Skin of body (tissue), 3 donors: ENCODE measurements at places on chromosomes 16 and 17. TPM values are rescaled to one million over a fixed set of nuclear protein-coding genes. Genes with fewer than 3 reads are reported as not detected.

Gene INO80E
- 22.3 TPM for total RNA-seq

GRCh38 chr16:88118376-88118775, 167.1 kb downstream of the BANP start:
- DNase-seq: no peak

DNA sequence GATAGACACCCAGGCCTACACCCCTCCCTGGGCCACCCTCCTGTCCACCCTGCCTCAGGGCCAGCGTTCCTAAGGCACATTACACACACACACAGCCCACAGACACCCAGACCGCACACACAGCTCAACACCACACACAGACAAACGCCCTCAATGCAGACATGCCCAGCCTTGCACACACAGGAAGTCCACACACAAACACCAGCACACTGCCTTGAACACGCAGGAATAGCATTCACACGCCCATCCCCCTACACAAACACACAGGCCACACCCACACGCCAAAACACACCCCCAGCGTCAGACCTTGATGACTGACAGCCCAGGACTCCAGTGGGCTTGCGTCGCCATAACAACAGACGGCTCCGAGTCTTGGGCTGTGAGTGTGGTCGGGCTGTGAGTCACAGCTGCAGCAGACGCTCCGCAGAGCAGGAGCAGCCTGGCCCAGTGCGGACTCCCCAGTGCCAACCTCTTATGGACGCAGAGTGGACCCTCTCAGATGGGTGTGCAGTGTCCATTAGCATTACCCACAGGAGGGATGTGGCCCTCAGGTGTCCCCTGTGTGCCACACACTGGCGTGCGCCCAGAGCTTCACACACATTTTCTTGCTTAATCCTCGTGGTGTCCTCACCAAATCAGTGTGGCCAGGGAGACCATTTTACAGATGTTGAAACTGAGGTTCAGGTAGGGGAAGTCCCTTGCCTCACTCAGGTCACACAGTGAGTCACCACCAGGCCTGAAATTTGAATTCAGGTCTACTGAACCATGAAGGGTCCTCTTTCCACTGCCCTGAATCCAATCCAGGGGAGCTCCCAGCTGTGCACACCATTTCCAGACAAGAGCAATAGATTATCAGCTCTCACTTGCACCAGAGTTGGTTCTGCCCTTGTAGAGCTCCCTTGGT, 17.8 kb upstream of the RAI1 start:
- DNase-seq: peak; percentile 54

DNA sequence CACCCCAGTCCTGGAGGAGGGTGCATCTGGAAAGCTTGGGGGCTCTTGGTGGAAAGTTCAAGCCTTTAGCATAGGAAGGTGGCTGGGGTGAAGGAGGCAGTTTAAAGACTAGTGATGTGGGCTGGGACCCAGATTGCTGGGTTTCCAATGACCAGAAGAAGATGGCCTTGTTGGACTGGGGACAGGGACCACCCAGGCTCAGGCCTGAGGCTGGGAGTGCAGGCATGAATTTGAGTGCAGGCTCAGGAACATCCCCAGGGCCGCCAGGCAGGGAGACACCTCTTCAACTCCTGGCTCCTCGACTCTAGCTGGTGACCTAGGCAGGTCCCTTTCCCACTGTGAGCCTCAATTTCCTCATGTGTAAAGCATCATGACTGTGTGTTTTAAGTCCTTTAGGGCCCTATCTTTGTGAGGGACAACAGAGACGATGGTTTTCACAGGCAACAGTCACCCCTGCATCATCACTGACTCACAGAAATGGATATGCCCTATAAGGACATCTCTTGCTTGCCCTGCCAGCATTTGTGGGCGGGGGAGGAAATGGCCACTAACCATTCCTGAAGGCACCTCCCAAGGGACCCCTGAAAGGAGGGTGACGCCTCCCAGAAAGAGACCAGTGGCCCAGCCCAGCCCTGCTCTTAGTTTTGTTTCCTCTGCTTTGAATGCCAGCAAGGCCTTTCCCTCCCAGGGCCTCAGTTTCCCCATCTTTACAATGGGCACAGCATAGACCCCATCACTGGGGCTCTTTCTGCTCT, 11.1 kb downstream of the NLRC5 start:
- DNase-seq: no peak
